ENCODE measurements at places on chromosomes 6 and 20.

DNA sequence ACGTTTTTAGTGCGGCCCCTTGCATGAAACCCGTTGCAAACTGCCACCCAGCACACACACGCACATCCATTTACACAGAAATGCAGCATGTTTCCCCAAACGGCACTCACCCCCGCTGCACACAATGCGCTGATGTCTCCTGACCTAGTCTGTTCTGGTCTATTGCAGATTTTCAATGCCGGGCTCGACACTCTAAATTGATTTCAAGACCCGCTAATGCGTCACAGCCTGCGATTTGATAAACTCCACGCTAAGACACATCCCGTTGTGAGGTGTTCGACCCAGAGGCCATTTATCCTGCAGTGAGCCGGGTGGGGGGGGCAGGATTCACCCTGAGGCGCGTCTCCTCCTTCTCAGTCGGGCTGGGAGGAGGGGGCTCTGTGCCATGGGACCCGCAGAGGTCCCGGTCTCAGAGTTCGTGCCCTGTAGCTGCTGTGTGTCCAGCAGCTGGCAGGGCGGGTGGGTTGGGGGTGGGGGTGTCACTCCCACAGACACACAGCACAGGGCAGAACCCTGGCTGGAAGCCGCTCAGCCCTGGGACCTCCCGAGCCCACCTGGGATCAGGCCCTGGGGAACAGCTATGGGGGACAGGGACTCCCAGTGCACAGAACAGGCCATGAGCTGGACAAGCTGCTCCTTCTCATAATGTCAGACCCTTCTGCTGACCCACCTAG is 367.9 kb downstream of the PREX1 start:
- no peak for DNase-seq

DNA sequence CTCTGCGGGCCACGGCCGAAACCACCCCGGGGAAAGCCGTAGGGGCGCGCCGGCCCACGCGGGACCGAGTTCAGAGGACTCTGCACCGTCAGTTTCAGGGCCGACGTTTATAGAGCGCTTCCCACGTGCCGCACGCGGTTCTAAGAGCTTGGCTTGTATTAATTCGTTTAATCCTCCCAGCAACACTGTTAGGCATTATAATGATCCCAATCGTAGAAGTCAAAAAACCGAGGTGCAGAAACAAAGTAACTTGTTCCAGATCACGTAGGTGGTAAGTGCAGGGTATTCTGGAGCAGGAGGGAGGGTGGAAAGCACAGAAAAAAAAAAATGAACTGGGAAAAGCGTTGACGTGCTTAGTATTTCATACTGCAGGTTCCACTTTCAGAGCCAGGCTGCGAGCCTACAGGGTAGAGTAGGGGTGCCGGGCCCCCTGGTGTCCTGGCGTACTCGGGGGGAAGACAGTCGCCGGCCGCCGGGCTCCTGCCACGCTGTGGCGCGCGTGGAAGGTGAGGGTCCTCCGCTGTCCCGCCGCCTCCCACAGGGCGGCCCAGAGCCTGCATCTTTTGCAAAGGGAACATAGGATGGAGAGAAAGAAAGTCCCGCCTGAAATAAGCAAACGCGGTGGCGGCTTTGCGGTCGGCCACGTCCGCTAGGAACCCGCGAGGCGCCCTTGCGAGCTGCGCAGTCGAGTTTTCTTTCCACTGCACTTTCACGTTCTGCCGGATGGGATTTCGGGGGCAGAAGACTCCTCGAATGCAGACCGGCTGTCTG is 10.2 kb upstream of the FOXF2 start:
- no peak for DNase-seq

GRCh38 chr6:89734526-89734925 is 85.1 kb downstream of the MDN1 start:
- no peak for DNase-seq

DNA sequence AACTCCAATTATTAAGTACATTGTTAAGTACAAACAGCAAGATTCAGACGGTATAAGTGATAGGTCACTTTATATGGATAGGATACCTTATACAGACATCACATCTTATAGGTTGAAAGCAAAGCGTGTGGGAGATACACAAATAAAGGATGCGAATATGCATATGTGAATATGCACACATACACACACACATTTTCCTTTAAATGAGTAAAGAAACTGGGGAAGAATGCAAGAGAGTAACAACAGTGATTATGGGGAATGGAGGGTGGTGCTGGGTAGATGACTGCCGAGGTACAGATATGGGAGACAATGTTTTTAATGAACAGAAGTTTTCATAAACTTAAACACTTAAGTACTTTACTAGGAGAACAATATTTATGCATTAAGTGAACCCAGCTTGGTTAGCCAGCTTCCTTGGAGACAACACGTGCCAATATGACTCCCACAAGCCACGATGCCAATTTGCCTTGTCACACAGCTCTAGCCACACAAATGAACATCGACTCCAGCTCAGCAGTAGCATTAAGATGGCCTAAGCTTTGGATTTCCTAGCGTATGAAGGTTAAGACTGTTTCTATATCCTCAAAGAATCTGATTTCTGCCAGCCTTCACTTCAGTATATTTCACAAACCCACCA is 96.6 kb downstream of the EPB41L2 start:
- no peak for DNase-seq

- DNase-seq: no peak
Measured at GRCh38 chr6:91341473-91341872, 754.6 kb upstream of the MAP3K7 start.

DNA sequence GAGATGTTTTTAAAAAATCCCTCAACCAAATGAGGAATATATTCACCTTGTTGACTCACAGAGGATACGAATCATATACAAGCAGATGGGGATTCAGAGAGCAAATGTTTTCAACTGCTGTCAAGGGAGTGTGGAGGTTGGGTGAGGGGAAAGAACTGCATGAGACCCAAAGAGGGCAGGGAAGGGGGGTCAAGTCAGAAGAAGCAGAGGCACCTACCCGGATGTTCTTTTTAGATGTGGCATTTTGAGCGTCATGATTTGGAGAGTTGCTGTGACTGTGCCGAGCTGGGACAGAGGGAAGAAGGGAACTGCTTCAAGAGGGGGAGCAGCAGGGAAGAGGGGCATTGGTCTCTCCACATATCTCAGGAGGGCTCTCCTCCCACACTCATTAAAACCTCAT is 191.3 kb upstream of the PROKR2 start:
- no peak for DNase-seq

DNA sequence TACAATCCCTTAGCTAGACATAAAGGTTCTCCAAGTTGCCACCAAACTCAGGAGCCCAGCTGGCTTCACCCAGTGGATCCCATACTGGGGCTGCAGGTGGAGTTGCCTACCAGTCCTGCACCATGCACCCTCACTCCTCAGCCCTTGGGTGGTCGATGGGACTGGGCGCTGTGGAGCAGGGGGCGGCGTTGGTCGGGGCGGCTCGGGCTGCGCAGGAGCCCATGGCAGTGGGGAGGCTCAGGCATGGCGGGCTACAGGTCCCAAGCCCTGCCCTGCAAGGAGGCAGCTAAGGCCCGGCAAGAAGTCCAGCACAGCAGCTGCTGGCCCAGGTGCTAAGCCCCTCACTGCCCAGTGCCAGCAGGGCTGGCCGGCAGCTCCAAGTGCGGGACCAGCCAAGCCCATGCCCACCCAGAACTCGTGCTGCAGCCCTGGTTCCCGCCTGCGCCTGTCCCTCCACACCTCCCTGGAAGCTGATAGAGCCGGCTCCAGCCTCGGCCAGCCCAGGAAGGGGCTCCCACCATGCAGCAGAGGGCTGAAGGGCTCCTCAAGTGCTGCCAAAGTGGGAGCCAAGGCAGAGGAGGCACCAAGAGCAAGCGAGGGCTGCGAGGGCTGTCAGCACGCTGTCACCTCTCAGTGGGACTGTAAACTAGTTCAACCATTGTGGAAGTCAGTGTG is 912.1 kb downstream of the PHF3 start:
- no peak for DNase-seq

DNA sequence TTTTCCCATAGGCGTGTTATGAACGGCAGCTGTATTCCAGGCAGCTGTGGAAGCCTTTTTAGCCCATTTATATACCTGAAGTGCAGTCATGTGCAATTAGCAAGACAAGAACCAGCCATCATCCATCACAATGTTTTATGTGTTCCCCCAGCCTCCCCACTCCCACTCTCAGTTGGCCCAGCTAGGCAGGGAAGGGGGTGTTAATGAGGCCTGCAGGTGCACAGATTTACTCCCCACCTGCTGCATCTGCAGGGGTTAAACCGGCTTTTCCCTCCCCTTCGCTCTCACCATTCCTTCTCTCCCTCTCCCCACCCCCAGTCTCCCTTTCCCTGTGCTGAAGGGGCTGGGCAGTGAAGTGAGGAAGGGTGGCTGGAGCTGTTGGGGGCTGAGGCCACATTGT is 149.8 kb upstream of the AKAP12 start:
- no peak for DNase-seq

DNA sequence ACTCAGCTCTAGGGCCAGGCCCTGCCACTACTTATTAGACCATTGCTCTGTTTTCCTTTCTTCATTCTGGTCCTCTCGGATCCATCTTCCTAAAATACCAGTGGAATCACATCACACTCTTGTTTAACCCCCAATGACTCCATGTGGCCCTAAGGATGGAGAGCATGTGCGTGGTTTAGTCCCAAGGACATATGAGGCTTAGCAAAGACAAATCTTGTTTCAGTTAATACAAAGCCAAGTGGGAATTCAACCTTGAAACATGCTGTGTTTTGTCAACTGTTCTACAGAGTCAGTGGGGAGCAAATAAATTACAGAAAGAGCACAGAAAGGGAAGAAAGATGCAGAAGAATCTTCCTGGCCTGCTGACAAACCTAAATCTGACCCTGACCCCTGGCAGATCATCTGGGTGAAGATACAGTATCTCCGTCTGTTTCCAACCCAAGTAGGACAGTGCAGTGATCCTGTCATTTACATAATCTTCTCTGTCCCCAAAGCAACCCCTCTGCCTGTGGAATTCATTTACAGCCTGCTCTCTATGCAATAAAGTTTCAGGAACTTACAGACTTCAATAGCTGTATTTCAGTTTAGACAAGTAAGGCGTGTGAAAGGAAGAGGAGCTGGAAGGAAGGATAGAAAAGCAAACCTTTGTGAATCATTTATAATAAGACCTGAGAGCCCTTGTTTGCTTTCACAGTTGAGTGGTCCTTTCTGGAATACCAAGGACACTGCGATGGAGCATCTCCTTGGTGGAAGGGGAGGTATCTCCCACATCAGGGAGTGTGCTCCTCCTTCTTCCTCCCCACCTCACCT is 144.0 kb downstream of the THBS2 start:
- DNase-seq: no peak

DNA sequence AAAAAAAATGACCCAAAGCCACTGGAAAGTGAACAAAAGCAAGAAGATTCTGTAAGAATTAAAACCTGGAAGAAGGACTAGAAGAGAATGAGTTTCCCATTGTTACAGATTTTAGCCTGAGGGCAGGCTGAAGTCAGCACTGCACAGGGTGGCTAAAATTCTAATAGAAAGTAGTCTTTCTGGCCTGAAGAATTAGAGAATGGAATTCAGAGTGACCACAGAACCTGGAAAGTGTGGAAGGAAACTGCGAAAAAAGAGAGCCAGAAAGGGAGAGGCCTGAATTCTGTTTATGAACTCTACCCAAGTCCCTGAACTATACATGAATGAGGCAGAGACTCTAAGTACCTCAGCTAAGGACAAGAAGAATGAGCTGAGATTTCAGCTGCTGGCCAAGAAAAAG is 38.9 kb upstream of the FILIP1 start:
- no peak for DNase-seq

- DNase-seq: no peak
Measured at GRCh38 chr6:351011-351866, 40.3 kb upstream of the IRF4 start.

DNA sequence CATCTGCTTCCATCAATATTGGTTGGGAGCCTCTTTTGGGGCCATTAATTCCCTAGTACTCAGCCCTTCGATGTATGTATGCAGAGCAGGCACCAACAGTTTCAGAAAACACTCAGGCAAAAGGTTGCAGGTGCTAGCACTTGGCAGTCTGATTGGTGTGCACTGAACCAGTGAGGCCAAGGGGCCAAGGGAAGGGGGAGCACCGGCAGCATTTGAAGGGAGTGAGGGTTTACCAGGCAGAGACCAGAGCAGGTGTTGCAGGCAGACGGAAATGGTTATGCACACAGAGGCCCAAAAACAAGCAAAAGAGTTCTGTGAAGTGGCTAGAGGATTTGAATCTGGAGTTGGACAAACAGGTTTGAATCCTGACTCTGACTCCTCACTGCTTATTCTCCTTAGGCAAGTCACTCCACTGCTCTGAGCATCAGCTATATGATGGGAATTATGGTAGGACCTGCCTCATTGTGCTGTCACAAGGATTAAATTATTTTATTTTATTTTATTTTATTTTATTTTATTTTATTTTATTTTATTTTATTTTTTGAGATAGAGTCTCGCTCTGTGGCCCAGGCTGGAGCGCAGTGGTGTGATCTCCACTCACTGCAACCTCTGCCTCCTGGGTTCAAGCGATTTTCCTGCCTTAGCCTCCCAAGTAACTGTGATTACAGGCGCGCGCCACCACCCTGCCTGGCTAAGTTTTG is 58.1 kb upstream of the SHLD1 start:
- DNase-seq: no peak

GRCh38 chr20:10448270-10449156 is 13.4 kb downstream of the SLX4IP start:
- no peak for DNase-seq

GRCh38 chr6:168517742-168518347 is 76.9 kb downstream of the SMOC2 start:
- DNase-seq: no peak

GRCh38 chr20:19302714-19303113 is 90.3 kb downstream of the SLC24A3 start:
- DNase-seq: no peak

DNA sequence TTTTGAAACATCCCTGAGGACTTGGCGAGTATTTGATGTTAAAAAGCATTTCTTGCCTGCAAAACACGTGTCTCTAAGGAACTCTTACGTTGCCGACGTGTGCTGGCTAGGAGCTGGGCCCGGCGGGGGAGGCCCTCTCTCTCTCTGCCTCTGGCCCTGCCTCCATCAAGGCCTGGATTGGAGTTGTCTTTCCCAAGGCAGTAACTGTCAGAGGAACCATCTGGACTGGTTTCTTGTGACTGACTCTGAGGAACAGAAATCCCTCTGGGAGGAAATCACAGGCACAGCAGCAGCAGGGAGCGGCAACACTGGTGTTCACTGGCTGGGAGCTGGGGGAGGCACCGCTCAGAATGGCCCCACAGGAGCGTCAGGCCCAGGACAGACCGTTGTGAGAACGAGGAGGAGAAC is 244.2 kb downstream of the NRN1 start:
- no peak for DNase-seq

- no peak for DNase-seq
Measured at GRCh38 chr6:46062312-46062711, 46.7 kb upstream of the CLIC5 start.

GRCh38 chr20:59015812-59016711 is 3.2 kb upstream of the TUBB1 start:
- no peak for DNase-seq

DNA sequence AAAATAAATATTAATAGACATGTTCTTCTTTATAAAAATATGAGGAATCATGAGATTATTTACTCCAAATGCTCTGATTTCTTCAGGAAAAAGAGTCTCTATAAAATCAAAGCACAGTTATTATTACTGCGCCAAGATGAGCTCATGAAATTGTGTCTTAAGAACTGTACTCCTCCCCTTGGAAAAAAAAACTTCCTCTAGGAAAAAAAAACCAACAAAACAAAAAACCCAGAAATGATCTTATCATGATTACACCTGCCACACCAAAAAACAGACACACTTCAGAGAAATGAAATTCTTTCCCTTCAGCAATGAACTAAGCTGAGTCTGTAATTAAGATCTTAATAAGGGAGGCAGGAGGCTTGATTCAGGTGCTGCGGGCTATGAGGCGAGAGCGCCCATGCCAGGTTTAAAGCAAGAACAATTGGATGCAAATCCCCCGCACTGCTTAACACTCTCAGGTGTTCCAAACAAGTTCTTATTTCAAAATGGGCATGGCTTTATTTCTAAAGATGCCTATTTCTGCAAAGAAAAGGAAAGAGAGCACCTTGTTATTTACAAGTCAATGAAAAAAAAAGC is 9.1 kb downstream of the NEDD9 start:
- no peak for DNase-seq
